Activated CD4-positive, alpha-beta T cell treated with anti-CD3 and anti-CD28 coated beads for 1 hour (primary cell): ENCODE measurements at places on chromosomes 16 and 17.

DNA sequence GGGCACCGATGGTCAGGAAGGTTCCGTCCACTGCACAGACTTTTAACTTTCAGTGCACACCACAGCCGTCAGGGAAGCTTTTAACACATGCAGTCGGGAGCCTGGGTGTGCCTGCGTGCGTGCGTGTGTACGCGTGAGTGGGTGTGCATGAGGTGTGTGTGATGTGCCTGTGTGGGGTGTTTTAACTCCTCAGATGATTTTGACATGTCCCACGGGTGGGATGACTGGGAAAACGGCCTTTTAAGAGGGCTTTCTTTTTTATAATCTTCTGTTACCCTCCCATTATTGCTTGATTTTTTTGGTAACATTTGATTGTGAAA lies 152.7 kb upstream of the CHMP6 start:
- DNase-seq = no peak

GRCh38 chr17:8152112-8152775 lies at the start of gene PER1:
Gene PER1, minus strand, starts transcription at chr17:8152404. Its CDS starts 1,698 bp downstream, at chr17:8150706.
- peak; percentile 71 for DNase-seq

DNA sequence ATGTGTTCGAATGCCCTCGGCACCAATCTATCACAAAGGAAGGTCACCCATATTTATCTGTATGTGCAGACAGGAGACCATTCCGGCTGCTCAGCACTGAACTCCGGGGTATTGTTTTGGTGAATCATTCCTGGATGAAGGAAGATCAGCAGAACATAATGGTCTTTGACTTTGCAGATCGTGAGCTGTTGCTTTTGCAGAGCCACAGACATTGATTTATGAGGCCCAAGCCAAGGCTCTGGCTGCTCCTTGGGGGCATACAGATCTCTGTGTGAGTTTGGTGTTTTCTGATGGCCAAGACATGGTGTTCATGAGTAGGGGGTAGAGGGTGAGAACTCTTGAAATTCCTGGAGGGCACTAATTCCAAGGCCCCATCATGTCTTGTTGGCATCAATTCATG lies 458.8 kb upstream of the HSBP1 start:
- no peak for DNase-seq

- no peak for DNase-seq
Observed at GRCh38 chr17:47879028-47879585, 16.9 kb upstream of the SP2 start.

GRCh38 chr16:9184354-9184690 lies 92.9 kb downstream of the HAPSTR1 start:
- no peak for DNase-seq

- DNase-seq = no peak
Observed at GRCh38 chr17:42428141-42428944, 5.3 kb upstream of the CAVIN1 start.
